Activated CD8-positive, alpha-beta T cell treated with anti-CD3 and anti-CD28 coated beads for 36 hours (primary cell): ENCODE measurements at places on chromosomes 4 and X. TPM values are rescaled to one million over a fixed set of nuclear protein-coding genes. Genes with fewer than 3 reads are reported as not detected.

CFI gene
- total RNA-seq = not detected

BRS3 gene
- not detected for total RNA-seq

OSTC gene
- 80.0 TPM for total RNA-seq

NLGN3 gene
- total RNA-seq = 0.54 TPM

LUZP4 gene
- total RNA-seq = not detected
